Neural crest cell (in vitro differentiated cells): ENCODE measurements at places on chromosomes 5 and 9. TPM values are rescaled to one million over a fixed set of nuclear protein-coding genes. Genes with fewer than 3 reads are reported as not detected.

Gene PRRX2
- 0.65 and 0.68 TPM in 2 replicates for total RNA-seq

Gene OR1J2
- not detected in 2 replicates for total RNA-seq

Gene PALM2AKAP2
- 5.6 and 7.1 TPM in 2 replicates for total RNA-seq

Gene TMEM252
- total RNA-seq, result not detected in 2 replicates

Gene C9orf153
- 0.19 and 0.34 TPM in 2 replicates for total RNA-seq

Gene FAM81B
- not detected in 2 replicates for total RNA-seq

Gene ANKRD34B
- 0.05 TPM in 1 of 2 replicates, not detected in the other for total RNA-seq

Gene FGF1
- total RNA-seq, result not detected in 2 replicates

Gene WHRN
- 8.9 and 9.5 TPM in 2 replicates for total RNA-seq
